ENCODE measurements at places on chromosomes 13 and 19. TPM values are rescaled to one million over a fixed set of nuclear protein-coding genes. Genes with fewer than 3 reads are reported as not detected.

The LILRB5 gene
- not detected for total RNA-seq

The ZNF208 gene
- total RNA-seq = 3.2 TPM

The ZNF556 gene
- not detected for total RNA-seq

DNA sequence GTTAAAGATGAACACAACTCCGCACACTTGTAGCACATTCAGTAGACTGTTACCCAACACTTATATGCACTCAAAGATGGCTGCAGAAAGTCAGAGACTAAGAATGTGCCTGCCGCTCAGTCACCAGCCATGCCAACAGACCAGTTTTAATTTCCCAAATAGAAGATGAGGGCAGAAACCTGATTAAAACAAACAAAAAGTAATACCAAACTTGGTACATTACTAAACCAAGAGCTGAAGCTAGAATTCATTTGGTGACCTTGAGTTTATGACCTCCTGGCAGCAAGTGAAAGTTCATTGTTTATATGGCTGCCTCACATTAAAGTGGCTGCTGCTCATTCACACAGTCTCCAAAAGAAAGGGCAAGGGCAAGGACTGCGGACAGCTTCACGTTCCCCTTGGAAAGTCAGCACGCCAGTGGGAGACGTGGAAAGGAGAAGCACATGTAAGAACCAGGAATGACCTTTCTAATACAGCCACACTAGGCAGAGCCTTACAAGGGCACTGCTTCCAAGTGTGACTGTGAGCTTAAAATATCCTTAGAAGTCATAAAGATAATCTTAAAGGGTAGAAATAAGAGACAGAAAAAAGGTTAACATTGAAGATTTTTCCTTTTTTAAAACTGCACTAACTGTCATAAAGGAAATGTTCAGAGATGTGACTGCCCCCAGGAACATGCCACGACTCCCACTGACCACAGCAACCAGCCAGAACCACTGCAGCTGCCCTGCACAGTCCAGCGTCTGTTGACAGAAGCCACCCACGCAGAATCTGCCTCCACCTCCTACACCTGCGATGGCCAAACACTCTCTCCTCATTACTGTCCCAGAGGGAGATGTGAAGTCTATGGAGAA lies 73.5 kb downstream of the STK24 start:
- no peak for DNase-seq

DNA sequence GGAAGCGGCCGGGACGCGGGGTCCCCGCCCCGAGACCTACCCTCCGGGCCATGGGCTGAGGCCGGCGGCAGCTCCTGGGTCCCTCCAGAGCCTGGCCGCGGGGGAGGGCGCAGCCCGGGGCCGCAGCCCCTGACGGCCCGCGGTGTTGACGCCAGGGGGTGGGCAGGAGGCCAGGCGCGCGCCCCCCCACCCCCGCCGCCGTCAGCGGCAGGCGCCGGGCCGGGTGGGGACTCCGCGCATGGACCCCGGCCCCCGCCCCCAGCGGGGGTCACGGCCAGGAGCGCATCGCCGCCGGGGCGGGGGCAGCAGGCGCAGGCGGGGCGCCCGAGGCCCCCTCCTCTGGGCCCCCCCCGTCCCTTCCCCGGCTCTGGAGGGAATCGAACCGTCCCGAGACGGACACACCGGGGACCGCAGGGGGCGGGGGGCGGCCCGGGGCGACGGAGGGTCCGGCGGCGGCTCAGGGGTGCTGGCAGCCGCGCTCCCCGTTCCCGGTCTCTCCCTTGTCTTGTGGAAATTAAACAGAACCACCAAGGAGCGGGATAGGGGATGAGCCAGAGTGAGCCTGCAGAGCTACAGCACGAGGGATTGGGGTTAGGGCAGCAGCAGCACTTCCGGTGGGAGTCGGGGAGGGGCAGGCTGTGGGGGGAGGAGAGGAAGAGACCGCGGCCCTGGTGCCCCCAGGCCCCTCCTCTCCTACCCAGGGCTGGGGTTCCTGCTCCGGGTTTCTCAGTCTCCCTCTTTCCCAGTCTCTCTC lies at the start of gene MEIS3:
Gene MEIS3 (minus strand): TSS at position 498 of the 754 bp plus-strand sequence. CDS start 446 bp downstream, at position 52.
- DNase-seq = no peak

The DMKN gene
- 1.8 TPM for total RNA-seq

The FBL gene
- 291 TPM for total RNA-seq

The ZNF723 gene
- not detected for total RNA-seq

- peak; percentile 9 for DNase-seq
Measured at GRCh38 chr19:45901432-45901911, 941 bp downstream of the MYPOP start.

- DNase-seq = no peak
Measured at GRCh38 chr19:54257116-54257480, at the start of gene LILRB5. Gene LILRB5 (minus strand): TSS chr19:54257273. CDS start chr19:54257193, 80 bp downstream.

DNA sequence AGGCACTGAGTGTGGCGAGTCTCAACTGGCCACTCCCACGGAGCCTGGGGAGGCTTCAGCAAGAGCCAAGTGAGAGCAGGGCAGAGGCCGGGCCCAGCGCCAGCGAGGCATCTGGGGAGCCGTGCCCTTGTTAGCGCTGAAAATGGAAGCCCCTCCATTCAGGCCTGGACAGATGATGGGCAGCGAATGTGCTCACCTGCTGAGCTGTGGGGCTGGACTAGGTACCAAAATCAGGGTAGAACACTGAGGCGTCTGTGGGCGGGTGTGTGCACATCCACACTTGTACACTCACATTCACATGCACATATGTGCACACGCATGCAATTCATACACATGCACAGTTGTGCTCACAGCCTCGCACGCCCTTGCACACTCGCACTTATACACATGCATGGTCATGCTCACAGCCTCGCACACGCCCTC lies 20.7 kb downstream of the NAXD start:
- no peak for DNase-seq

DNA sequence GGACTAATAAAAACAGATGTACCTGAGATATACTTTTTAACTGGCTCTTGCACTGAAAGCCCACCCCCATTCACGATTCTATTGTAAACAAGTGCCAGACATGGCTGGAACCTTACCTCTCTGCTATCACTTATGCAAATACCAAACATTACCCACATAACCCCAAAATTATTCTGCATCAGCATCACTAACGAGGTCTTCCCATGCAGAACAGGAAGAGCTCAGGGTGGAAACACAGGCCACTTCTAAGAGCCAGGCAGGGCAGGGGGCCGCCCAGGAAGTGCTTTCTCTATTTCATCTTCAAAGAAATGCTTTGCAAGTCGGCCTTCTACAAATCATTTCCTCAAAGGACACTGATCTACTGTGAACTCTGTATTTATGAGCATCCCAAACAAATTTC lies 7.3 kb downstream of the IRS2 start:
- DNase-seq = peak; percentile 73

The SIGLECL1 gene
- not detected for total RNA-seq

DNA sequence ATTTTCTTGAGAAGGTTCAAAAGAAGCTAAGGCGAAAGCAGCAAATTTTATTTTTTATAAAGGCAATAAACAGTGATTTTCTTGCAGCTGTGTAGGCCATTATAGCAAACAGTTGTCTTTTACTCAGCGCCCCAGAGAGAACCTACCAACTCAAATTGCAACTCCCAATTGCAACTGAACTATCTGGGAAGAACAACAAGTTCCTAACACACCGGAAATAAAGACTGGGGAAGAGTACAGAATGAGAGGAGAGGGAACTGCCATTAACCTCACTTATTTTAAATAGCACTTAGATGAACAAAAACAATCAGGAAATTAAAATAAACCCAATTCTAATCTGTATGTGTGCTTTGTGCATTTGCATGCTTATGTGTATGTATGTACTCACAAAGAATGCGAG lies 171.1 kb downstream of the KCTD12 start:
- no peak for DNase-seq

DNA sequence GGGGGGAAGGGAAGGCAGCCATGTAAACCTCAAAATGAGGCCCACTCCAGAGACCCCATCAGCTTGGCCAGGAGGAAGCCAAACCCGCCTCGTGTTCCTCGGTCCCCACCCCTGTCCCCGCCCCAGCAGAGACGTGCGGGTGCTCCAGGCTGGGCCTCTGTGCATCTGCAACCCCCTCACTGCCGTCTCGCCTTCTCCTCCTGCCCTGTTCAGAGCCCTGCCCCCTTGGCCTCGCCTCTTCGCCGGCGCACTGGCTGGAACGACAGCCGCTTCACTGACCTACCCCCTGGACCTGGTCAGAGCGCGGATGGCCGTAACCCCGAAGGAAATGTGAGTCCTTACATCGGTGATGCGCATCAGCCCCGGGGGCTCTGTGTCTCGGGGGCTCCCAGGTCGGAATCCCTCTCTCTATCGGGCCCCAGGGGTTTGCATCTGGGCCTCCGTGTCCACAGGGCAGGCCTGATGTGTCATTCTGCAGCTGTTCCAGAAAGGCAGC lies 32.2 kb downstream of the TMEM161A start:
- no peak for DNase-seq

DNA sequence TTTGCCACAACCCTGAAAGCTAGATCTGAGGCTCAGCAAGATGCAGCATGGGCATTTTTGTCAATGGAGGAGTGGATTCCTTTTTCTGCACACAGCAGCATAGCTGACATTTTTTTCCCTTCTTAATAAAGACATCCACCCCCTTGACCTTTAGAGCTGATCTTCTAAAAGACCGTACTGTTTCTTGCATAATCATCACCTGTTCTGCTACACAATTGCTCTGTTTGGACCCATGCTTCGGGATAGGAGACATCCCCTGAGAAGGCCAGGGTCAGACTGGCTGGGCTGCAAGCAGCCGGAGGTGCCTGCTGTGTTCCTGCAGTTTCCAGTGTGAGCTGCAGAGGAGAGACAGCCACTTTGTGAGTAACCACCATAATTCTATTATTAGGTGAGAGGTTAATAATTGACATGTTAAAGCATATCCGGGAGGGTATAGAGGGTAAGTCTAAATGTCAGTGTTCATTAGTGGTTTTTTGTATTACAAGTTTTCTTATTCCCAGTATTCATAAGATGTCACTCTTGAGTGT lies 108.5 kb upstream of the C1QTNF9B start:
- DNase-seq = no peak

DNA sequence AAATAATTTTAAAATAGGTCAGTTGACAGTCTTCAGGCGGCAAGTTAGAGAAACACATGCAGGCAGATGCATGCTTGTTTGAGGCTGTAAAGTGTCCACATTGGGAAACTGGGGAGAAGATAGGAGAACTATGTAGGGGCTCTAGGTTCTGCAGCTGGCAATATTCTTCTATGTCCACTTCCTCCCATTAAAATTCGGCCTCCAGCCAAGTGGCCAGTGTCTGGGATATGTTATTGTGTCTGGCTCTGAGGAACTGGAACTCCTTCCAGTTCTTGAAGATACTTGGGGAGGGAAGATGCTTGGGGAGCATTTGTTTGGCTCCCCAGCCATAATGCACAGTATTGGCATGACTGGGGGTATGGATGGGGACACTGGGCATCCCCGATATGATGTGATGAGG lies 20.9 kb upstream of the KLF2 start:
- DNase-seq = no peak

GRCh38 chr19:46269101-46269500 lies 27.7 kb upstream of the HIF3A start:
- DNase-seq = no peak

The CD22 gene
- total RNA-seq = 10.0 TPM

The CRX gene
- not detected for total RNA-seq
